Endothelial cell (in vitro differentiated cells): ENCODE measurements at places on chromosomes 4 and X. TPM values are rescaled to one million over a fixed set of nuclear protein-coding genes. Genes with fewer than 3 reads are reported as not detected.

DNA sequence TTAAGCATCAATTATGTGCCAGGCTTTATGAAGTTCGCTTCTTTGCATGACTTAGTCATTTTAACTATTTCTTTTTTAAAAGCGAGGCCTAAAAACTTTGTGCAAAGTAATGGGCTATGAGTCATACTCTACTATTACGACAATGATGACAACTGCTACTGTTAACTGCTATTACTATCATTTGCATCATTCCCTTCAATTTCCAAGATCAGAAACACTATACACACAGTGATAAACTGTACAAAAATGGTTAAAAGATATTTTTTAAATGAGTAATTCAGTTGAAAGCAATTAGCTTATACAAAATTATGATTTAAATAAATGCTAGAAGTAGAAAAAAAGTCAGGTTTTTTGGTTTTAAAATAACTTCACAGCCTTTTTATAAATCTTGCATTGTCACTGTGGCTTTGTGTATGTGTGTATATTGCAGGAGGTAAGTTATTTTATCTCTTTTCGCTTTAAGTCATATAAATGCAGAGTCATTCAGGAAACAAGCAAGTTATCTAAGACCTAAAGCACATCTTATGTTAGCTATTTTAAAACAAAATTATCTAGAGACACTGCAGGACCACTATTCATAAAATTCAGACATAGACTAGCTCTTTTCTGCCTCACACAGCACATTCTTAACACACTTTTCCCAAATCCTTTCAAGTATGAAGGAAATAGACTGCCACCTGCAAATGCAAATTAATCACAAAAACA lies 18.5 kb upstream of the CXCL3 start:
- DNase-seq = no peak

- DNase-seq = no peak
These were observed 35.3 kb upstream of the FGFR3 start for GRCh38 chr4:1757836-1758235.

DNA sequence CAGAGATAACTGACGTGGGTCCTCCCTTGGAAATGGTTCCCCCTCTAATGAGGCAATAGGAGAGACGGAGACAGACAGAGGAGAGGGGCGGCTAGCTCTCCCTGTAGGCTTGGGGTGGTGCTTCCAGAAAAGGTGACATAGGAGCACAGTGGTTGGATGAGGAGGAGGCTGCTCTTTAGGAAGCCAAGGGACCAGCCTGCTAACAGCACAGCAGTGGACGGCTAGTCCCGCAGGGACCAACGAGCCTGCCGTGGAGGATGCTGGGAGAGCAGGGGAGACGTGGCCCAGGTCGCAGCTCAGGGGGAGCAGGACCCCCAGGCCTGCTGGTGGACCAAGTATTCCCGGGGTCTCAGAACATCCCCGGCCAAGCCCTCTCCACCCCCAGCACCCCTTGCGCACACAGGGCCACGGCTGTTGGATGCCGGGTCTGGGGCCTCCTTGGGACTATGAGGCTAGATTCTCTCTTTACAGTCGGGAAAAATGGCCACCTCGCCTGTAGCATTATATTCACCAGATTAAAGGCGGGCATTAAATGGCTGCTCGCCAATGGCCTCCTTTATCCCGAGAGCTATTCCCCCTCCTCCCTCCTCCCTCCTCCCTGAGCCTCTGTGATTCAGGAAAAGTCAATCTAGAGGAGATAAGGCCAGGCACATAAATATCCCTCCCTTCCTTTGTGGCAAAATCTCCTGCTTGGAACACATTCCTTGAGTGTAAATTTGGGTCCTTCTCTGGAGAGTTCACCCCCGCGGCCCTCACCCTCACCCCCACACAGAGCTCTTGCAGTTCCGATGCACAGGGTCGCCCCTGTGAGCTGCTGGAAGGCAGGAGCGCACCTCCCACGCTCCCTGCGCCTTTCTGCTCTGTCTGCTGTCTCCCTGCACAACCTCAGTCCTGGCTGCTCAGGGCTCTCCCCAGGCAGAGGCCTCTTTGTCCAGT lies 30.5 kb upstream of the NSG1 start:
- DNase-seq = no peak

DNA sequence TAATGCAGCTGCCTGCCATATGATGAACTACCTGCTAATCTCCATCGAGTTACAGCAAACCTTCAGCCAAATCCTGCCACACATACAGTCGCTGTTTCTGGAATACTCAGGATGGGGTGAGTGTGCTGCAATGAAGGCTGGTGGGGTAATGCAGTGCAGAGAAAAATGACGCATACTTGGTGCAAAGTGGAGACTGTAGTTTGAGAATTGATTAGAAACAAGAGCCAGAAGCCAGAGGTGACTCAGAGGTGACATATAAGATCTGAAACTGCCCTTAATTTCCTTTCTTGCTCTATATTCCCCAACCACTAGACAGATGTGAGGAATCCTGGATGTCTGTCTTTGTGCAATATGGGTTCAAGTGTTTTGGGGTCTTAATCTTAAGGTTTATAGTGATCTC lies 22.0 kb downstream of the C4orf54 start:
- DNase-seq = no peak

- DNase-seq = peak; percentile 38
These were observed at the start of gene EFHC2 for GRCh38 chrX:44343412-44344141. EFHC2 (minus strand) TSS chrX:44343672; CDS start chrX:44343588, 84 bp downstream.

GRCh38 chr4:88419874-88420273 lies 37.0 kb upstream of the HERC5 start:
- no peak for DNase-seq

GRCh38 chr4:98864560-98864959 lies 64.4 kb downstream of the EIF4E start:
- no peak for DNase-seq

GRCh38 chr4:72378901-72379300 lies 190.1 kb downstream of the ADAMTS3 start:
- no peak for DNase-seq

XKRX gene
- 0.18 TPM for total RNA-seq

C4orf36 gene
- total RNA-seq = 0.72 TPM

NLRP2B gene
- not detected for total RNA-seq

AFF2 gene
- 9.3 TPM for total RNA-seq
